Cardiac ventricle fibroblast (primary cell): ENCODE measurements at places on chromosomes 6 and 20. TPM values are rescaled to one million over a fixed set of nuclear protein-coding genes. Genes with fewer than 3 reads are reported as not detected.

Gene CENPB
- total RNA-seq: 54.4 and 55.2 TPM in 2 replicates

Gene SYCP2
- total RNA-seq: 0.12 and 0.20 TPM in 2 replicates

Gene UBD
- not detected in 2 replicates for total RNA-seq

Gene OR2H1
- not detected in 2 replicates for total RNA-seq

Gene TRIM10
- total RNA-seq: not detected in 2 replicates

Gene PRRT1
- total RNA-seq: 1.1 and 1.8 TPM in 2 replicates

Gene BANF2
- not detected in 2 replicates for total RNA-seq

Gene DCDC2
- not detected in 2 replicates for total RNA-seq

Gene TEAD3
- 11.6 and 12.7 TPM in 2 replicates for total RNA-seq

Gene FOXC1
- 4.3 and 4.7 TPM in 2 replicates for total RNA-seq

Gene PACSIN1
- not detected in 2 replicates for total RNA-seq

Gene ALDH8A1
- total RNA-seq: 0.59 TPM in 1 of 2 replicates, not detected in the other

Gene HTR1B
- total RNA-seq: not detected in 2 replicates

Gene SSTR4
- total RNA-seq: not detected in 2 replicates

Gene BPIFA1
- not detected in 2 replicates for total RNA-seq

Gene WFDC10A
- total RNA-seq: not detected in 2 replicates

Gene LPIN3
- total RNA-seq: 7.5 and 10.0 TPM in 2 replicates

Gene STMN3
- 41.1 and 41.4 TPM in 2 replicates for total RNA-seq

Gene CDSN
- not detected in 2 replicates for total RNA-seq

Gene ZBTB12
- total RNA-seq: 2.1 and 2.5 TPM in 2 replicates

Gene EEF1A2
- total RNA-seq: not detected in 2 replicates

Gene FABP7
- not detected in 2 replicates for total RNA-seq

Gene RPS21
- total RNA-seq: 1,397 and 2,524 TPM in 2 replicates

Gene ACSS2
- 38.8 and 46.5 TPM in 2 replicates for total RNA-seq

Gene SLC22A7
- not detected in 2 replicates for total RNA-seq

Gene HRH3
- not detected in 2 replicates for total RNA-seq

Gene CRYBG1
- total RNA-seq: 12.3 and 13.0 TPM in 2 replicates

Gene NHSL1
- total RNA-seq: 6.7 and 10.8 TPM in 2 replicates

Gene MLIP
- total RNA-seq: under 0.01 TPM in 1 of 2 replicates, not detected in the other

Gene LRRN4
- not detected in 2 replicates for total RNA-seq

Gene TBX18
- 21.2 and 23.6 TPM in 2 replicates for total RNA-seq

Gene TSPO2
- not detected in 2 replicates for total RNA-seq

Gene KIZ
- total RNA-seq: 17.6 and 19.7 TPM in 2 replicates

Gene LY6G6C
- not detected in 2 replicates for total RNA-seq

Gene PAX1
- total RNA-seq: not detected in 2 replicates

Gene RUNX2
- 4.4 and 6.4 TPM in 2 replicates for total RNA-seq

Gene ZNF165
- total RNA-seq: 0.05 and 0.31 TPM in 2 replicates

Gene FRK
- 1.4 and 1.8 TPM in 2 replicates for total RNA-seq

Gene TBC1D20
- 28.3 and 28.6 TPM in 2 replicates for total RNA-seq

Gene PTCRA
- not detected in 2 replicates for total RNA-seq

Gene PIGT
- 85.3 and 91.4 TPM in 2 replicates for total RNA-seq

Gene OLIG3
- not detected in 2 replicates for total RNA-seq

Gene COL9A3
- total RNA-seq: 46.0 and 51.4 TPM in 2 replicates

Gene FAM217A
- not detected in 2 replicates for total RNA-seq

Gene CCM2L
- total RNA-seq: 0.06 TPM in 1 of 2 replicates, not detected in the other

Gene CRIP3
- total RNA-seq: not detected in 2 replicates

Gene EDN1
- 0.83 and 2.6 TPM in 2 replicates for total RNA-seq

Gene COL12A1
- 118 and 138 TPM in 2 replicates for total RNA-seq

Gene PTGIS
- 33.8 and 35.1 TPM in 2 replicates for total RNA-seq

Gene OR2H2
- not detected in 2 replicates for total RNA-seq

Gene MYO6
- total RNA-seq: 7.0 and 8.4 TPM in 2 replicates
